ENCODE measurements at places on chromosomes 3 and 15.

GRCh38 chr15:58070801-58071418, 5.4 kb upstream of the ALDH1A2 start:
- DNase-seq: peak; percentile 66

DNA sequence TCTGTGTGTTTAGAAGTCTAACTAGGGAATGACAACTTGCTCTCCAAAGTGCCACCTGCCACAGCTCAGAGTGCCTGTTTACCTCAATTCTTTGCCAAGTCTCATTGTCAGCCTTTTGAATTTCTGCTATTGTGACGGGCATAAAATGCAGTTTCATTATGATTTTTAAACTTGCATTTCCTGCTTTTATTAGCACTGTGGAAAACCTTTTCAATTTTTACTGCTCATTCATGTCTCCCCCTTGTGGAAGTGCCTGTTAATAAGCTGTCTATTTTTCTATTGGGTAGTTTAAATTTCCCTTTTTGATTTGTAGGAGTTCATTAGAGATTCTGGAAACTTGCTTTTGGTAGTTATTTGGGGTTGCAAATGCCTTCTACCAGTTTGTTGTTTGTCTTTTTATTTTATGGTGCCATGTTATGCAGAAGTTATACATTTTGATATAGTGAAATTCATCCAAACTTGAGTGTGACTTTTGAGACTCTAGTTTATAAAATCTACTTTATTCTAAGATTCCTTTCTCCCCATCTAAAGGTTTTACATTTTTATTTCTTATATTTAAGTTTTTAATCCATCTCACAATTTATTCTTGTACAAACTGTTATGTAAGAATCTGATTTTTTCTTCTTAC, 53.9 kb upstream of the FRMD4B start:
- DNase-seq: peak; percentile 22

DNA sequence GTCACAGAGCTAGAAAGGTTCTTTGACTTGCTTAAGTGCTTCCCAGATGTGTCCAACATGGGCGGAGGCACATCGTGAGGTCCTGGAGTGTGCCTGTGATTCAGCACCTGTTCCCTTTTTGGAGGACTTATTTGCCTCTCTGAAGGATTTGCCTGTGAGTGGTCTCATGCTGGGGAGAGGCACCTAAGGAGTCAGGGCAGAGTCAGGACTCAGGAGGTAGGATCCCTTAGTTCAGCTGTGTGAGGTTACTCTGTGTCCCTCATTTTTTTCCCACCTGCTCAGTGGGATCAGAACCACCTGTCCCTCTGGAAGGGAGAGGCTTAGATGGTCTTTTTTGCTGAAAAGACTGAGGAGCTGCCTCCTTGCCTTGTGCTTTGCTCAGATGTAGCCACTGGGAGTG, 3.0 kb downstream of the ZNF589 start:
- no peak for DNase-seq

DNA sequence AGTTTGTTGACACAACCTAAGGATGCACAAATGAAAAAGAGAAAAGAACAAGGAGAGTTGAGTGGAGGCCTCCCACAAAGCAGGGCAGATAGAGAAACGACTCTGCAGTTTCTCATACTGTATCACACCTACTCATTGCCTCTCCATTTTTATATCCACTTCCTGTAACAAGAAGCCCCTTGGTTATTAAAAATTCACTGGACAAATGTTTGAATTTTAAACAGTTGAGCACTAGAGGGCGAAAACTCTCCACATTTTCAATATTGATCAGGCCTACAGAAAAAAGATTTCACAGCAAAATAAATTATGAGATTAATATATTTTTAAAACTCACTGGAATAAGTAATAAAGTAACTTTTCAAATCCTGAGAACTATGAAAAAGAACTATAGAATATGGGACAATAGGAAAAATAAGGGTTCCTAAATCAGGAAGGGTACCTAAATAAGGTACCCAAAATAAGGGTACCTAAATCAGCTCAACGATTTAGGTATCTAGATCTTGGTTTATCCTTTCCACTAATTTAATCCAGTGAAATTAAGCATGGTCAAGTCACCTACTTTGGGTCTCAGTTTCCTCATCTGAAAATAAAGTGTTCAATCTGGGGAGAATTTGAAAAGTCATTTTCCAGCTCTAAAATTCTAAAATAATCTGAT, 47.0 kb upstream of the PPIB start:
- DNase-seq: peak; percentile 56

DNA sequence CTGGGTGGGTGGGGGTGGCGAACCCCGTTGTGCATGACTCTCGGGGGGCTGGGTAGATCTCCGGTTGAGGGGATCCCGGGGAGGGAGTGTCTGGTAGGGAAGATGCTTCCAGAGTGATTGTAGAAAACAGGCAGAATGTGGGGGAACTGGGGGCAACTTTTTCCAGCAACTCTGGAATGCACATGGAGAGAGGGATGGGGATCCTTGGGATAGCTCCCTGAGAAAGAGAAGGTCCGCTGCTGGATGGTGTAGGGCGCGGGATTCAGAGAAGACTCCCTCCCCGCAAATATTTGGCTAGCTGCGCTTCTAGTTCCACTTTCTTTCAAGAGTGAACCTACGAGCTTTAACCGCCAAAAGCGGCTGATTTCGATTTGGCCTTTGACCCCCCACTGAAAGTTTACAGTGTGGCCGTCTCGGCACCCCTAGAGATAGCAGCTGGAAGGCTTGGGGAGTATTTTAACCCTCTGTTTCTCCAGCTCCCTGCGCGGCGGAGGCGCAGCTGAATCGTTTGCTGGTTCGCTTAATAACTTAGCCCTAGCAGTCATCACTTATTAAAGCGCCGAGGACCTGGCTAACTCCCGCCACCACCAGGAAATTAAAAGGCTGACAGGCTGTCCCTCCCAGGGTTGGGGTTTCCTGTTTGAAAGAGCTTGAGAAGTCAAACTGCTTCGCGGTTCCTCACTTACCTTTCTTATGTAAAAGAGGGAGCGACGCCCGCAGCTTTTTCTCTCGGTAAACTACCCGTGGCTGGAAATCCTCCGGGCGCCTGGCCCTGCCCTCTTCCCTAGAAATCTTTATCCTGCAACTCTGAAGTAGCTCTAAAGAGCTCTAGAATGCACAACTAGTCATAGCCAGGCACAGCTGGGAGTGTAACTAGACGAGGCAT, 1.2 kb downstream of the PHLDB2 start:
- DNase-seq: peak; percentile 94

- DNase-seq: no peak
Observed at GRCh38 chr3:186784820-186785494, 1.6 kb downstream of the EIF4A2 start.

GRCh38 chr3:99714146-99714545, 75.8 kb downstream of the COL8A1 start:
- DNase-seq: peak; percentile 86

DNA sequence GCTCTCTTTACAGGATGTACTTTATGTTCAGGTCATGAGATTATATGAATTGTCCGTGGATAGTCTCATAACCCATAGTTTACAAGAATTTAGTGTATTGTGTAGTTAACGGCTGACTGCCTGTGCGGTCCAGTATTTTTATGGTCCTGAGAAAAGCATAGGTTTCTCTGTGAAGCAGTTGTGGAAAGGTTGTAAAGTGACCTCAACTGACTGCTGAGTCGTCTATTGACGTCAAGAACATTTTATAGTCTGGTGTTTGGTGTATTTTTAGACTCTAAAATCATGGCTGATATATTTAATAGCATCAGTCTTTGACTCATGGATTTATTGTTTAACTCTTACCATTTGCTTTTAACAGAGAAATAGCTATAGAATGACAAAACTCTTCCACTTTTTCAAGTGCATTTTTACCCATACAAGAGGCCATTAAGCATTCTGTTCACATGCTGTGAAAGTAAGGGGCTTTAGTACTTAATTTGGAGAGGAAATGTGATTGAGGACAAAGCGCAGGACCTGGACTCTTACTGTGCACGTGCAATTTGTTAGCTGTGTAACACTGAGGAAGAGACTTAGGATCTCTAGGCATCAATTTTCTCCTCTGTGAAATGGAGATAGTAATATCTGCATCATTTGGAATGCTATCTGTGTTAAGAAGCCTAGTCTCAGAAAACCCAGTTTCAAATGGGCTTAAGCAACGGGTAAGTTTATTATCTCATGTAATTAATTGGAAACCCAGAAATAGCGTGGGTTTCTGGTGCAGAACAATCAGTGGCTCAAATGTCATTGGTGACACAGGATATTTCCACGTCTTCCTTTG, 240.8 kb downstream of the NFKBIZ start:
- peak; percentile 92 for DNase-seq

GRCh38 chr3:176075491-176075890, 1121.8 kb downstream of the TBL1XR1 start:
- no peak for DNase-seq

DNA sequence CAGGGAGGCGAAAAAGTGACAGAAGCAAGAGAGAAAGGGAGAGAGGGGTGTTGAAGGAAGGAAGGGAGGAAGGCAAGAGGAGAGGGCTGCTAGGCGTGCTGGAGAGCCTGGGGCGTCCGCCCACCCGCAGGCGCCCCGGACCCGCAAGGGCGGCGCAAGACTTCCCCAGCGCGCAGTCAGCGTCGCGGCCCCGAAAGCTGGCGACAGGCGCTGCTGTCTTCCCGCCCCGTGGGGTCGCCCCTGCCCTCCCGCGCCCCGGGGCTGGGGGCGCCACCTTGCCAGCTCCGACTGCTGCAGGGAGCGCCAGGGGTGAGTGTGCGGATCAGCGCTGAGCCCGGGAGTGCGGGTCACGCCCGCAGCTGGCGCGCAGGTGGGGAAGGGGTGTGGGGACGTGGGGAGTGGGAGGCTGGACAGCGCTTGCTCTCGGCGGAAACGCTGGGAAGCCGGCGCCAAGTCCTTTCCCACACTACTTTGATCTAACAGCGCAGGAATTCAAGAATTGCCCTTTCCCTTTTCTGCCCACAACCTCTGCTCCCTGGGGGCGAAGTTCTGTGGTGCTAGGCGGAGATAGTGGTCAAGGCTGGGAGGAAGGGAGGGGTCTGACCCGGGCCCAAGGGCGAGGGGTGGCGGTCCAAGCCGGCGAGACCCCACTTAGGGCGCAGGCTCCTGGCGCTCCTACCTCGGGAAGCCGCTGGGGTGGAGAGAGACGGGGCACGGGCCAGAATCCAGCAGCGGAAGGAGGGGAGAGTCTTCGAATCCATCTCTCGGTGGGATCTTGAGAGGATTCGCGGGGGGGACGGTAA, 266.1 kb downstream of the CGGBP1 start:
- no peak for DNase-seq

- DNase-seq: peak; percentile 93
Observed at GRCh38 chr3:185820973-185821758, 3.7 kb downstream of the IGF2BP2 start.

DNA sequence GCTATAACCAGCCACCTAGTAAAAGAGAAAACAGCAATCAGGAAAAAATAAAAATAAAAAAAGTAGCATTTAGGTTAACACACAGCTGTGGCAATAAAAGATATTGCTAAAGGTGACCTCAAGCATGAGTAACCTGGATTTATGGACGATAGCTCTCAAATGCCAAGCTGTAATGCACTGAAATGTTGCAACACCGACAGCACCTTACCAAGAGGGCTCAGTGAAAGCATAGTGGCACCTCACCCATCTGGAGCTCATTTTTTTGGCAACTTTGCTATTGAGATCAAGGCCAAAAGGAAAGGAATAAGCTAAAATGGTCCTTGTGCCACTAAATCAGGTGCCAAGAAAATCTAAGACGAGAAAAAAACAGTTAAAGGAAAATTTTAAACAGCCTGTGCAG, 2.5 kb downstream of the HACD2 start:
- DNase-seq: no peak

GRCh38 chr3:181999314-181999713, 287.6 kb downstream of the SOX2 start:
- no peak for DNase-seq
